ENCODE measurements at places on chromosomes 7 and 10.
A peak's percentile ranks its signal among the peaks of the same experiment; 100 is the strongest.

DNA sequence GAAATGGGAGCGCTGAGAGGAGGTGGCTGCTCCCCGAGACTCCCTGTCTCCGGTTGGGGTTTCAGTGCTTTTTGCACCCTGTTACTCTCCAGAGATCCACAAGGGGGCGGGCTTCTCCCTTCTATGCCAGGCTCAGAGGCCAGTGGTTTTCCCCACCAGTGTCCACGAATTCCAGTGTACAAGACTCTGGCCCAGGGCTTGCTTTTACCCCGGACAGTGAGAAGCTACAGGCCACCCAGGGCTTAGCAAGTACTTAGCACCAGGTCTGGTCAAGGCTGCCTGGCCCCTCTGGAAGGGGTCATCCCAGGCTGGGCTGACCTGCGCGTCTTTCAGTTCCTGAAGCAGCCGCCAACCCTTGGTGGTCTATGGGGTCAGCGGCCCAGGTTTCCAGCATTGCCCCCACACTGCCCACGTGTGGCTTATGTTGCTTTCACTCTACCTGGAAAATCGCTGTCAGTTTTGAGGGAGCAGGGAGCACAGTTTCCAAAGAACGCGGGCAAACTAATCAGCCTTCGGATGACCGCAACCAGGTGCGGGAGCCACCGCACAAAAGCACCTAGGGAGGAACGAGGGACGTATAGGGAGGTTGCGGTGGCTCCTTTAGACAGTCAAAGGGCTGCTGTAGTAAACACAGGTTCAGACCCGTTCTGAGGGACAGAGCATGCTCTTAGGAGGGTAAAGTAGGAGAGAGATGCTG is 6.8 kb downstream of the CYP26A1 start:
- peak; percentile 39 for DNase-seq

- DNase-seq, result peak; percentile 34
Measured at GRCh38 chr10:24723386-24723787, 300 bp downstream of the ARHGAP21 start.

DNA sequence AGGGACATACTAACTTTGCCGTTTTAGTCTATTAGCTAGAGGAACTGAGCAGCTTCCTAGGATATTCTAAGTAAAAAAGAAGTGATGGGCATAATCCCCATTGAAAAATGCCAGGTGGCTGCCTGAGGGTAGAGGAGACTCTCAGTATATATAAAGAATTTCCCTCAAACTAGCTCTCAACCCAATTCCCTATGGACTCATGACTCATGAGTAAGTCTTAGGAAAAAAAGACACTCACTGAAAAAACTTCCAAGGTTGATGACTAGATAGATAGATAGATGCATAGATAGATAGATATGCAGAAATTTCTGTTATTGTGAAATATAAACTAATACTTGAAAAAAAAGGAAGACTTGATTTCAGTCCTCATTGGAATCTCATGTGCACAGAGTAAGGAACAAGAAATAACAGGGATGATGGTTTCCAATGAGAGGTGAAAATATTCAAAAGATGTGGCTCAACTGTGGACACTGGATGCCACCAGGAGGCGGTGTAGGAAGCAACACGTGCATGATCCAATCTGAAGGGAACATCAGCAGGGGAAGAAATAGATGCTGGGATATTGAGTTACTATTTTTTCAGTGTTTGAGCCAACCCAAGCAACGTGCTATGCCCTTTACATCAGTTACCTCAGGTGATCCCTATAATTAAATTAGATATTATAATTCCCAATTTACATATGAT is 711.0 kb upstream of the LRRTM3 start:
- DNase-seq, result no peak

GRCh38 chr7:13414181-13414580 is 575.3 kb downstream of the ETV1 start:
- DNase-seq, result no peak

GRCh38 chr10:50044941-50045664 is 22.7 kb upstream of the WASHC2A start:
- no peak for DNase-seq

DNA sequence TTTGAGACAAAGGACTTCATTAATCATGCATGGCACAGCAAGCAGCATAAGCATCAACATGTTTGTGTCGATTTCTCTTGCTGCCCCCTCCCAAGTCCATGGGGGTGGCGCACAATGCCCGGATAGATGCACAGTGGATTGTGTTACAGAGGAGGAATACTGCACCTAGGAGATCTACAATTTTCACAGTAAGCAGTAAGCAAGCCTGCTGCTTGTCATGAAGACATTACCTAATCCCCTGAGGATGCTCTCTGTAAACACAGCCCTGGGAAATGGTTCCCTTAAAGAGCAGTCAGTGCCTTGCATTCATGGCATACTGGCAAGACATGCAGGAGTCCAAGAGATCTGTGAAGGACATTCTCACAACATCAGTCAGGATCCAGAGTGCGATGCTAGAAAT is 137.7 kb downstream of the ETV1 start:
- DNase-seq, result no peak

GRCh38 chr10:36494371-36494770 is 631.0 kb upstream of the ANKRD30A start:
- no peak for DNase-seq

GRCh38 chr7:124790645-124791044 is 25.1 kb upstream of the GPR37 start:
- DNase-seq, result no peak

- no peak for DNase-seq
Measured at GRCh38 chr7:66664590-66665293, 36.1 kb downstream of the KCTD7 start.

- DNase-seq, result no peak
Measured at GRCh38 chr10:82888809-82889455, 1013.9 kb downstream of the NRG3 start.

- DNase-seq, result no peak
Measured at GRCh38 chr10:105075031-105075430, 433.9 kb downstream of the SORCS3 start.

DNA sequence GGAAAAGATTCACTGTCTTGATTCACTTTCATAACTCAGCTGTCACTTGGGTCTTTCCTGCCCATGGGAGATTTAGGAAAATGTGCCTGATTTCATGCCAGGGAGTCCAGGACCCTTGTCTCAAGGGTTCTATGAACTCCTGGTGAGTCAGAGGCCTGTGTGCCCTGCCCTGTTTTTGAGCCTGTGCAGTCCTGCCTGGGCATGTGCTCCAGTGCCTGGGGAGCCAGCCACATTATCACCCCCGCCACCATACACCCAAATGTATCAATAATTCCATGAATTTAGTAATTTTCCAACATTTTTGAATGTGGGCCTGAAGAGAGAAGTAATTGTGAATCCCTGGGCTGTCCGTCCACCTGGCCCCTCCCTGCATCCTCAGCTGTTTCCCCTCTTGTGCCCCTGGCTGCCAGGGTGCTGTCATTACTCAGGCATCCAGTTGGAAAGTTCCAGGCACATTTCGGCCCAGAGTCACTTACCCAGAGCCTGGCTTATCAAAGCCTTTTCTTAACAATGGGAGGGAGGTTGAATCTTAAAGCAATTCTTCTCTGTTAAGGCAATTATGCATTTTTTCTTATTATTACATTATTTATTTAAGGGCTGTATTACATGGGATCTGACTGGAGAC is 287.8 kb upstream of the CDC14C start:
- no peak for DNase-seq

- DNase-seq, result no peak
Measured at GRCh38 chr7:106216923-106217542, 67.8 kb downstream of the NAMPT start.

DNA sequence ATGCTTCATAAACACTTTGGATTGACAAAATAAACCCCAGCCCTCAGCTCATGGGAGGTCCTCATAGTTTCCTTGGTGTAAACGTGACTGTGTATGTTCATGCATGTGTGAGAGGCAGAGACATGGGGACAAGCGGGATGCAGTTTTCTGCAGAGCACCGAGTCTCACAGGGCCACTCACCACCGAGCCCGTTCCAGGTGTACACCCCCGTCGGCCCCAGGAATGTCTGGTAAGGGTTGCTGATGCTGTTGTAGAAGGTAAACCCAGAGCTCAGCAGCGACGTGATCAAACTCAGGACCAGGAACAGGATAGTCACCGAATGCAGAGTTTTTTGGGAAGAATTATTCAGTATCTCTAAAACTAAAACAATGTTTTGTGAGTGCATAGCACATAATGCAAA is 9.2 kb downstream of the CLRN3 start:
- no peak for DNase-seq

GRCh38 chr10:86387178-86387794 is 20.7 kb upstream of the GRID1 start:
- no peak for DNase-seq

DNA sequence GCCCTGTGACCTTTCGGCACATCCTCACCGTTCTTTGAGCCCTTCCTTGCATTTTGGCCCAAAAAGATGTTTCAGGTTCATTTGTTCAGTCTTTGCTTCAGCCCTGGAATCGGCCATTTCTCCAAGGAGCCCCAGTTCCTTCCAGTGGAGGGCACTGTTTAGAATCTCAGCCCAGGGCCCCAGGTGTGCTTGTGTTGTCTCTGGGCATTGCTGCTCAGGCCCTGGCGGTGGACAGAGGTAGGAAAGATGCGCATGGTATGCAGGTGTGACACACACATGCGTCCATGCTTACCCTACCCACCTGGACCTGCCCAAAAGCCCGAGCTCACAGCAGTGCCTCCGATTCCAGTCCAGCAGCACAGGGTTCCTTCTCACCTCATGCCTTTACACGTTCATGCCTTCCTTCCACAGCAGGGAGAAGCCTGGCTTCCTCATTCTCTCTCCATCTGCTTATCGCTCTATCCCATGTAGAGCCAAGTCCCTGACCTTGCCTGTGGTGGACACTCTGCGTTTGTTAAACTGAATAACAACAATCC is 70.6 kb downstream of the LHPP start:
- no peak for DNase-seq

DNA sequence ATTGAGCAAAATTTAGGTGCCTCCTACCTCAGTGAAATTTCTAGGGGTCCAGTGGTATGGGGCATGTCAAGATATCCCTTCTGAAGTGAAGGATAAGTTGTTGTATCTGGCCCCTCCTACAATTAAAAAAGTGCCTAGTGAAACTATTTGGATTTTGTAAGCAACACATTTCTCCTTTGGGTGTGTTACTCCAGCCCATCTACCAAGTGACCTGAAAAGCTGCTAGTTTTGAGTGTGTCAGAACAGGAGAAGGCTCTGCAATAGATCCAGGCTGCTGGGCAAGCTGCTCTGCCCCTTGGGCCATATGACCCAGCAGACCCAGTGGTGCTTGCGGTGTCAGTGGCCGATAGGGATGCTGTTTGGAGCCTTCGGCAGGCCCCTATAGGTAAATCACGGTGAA is 46.0 kb downstream of the PTPRE start:
- no peak for DNase-seq

DNA sequence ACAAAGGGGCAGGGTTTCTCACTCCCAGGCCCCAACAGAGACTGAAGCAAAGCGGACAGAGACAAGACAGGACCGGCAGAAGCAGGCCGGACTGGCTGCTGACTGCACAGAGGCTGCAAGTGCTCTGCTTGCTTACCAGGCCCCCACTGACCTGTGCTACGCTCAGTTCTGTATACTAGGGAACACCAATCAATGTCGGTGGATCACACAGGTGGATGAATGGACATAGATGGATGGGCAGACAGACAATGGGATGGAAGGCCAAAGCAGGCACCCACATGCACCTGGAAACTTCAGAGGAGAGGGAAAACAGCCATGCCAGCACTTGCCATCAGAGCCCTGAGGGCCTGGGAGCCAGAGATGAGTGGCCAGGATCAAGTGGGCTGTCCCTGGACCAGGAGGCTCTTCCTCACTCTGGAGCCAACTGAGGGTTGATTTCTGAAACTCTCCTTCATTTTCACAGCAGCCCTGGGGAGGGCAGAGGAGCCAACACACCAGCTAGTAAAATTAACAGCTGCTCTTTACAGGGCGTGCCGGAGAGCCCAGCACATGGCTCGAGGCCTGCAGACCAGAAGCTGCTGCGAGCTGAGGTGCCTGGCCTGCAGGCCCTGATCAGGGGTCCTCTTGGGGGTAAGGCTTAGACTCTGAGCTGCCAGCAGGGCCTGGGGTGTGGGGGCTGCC is 243.6 kb downstream of the KCNMA1 start:
- no peak for DNase-seq

GRCh38 chr10:113689057-113689456 is 9.3 kb downstream of the CASP7 start:
- no peak for DNase-seq

GRCh38 chr7:150856303-150857275 is 4.3 kb downstream of the AOC1 start:
- no peak for DNase-seq

DNA sequence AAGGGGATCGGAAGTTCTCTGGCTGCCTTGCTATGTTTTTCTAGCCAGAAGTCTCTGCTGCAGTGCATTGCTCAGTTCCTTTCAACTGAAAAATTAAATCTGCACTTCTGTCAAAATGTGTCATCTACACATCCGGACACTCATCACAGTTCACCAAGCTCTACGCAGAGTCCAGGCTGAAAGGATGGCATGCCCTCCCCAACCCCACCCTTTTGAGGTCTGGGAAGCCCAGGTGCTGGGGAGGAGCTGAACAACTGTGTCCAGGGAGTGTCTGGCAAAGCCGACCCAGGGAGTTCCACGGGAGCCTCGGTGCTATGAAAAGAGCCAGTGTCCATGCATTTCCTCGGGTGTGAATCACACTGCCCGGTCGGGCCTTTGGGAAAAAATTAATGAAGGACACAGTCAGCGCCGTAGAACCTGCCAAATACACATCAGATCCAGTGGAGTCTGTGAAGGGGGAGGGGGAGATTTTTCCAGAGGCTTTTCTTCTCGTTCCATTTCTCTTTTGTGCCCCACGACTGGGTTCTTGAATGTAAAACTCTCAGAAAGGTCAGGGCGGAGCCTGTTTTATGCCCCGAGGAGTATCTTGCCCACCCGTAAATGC is 757 bp upstream of the PALS2 start:
- DNase-seq, result no peak

DNA sequence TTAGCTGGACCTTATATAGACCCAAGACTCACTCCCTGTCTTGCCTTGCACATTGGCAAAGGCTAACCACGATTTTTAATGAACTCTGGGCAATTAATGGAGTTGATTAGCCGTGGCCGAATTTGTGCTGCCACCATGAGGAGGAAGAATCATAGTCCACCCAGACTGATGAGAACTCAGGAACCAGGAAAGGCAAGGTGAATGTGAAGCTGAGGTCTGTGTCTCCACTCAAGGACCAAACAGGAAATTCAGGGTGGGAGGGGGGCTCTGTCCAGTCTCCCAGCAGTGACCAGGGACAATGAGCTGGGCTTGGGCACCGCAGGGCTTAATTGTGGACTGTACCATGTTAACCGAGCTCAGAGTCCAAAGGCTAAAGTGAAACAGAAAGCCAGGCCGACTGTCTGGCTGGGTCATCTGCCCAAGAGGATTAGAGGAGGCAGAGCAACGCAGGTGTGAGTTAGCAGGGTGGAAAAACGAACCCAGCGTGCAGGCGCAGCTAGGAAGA is 127.0 kb upstream of the JCAD start:
- DNase-seq, result no peak

- no peak for DNase-seq
Measured at GRCh38 chr7:2941216-2941859, 97.2 kb upstream of the GNA12 start.

GRCh38 chr10:11145495-11145855 is 127.8 kb downstream of the CELF2 start:
- peak; percentile 96 for DNase-seq

Measured in T-helper 2 cell (primary cell).